ENCODE measurements at places on chromosomes 1 and 21. TPM values are rescaled to one million over a fixed set of nuclear protein-coding genes. Genes with fewer than 3 reads are reported as not detected.

GRCh38 chr1:6603915-6604558, 1.4 kb upstream of the KLHL21 start:
- peak; percentile 48 for DNase-seq

DNA sequence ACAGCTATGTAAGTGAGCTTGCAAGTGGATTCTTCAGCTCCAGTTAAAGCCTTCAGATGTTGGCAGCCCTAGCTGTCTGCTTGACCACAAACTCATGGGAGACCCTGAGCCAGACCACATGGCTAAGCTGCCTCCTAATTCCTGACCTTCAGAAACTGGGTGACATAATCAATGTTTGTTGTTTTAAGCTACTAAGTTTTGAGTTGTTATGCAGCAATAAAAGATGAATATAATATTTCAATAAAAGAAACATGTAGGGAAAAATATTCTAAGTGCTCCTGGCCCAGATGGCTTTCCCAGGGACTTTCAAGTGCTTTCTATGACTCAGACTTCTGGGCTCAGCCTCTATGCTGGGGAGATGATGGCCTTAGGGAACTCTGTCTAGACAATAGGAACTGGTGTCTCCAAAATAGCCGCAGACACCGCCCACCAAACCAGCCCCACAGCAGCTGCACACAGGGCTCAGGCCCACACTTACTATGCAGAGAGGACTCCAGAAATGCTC, 20.3 kb upstream of the AZIN2 start:
- DNase-seq: peak; percentile 27

DNA sequence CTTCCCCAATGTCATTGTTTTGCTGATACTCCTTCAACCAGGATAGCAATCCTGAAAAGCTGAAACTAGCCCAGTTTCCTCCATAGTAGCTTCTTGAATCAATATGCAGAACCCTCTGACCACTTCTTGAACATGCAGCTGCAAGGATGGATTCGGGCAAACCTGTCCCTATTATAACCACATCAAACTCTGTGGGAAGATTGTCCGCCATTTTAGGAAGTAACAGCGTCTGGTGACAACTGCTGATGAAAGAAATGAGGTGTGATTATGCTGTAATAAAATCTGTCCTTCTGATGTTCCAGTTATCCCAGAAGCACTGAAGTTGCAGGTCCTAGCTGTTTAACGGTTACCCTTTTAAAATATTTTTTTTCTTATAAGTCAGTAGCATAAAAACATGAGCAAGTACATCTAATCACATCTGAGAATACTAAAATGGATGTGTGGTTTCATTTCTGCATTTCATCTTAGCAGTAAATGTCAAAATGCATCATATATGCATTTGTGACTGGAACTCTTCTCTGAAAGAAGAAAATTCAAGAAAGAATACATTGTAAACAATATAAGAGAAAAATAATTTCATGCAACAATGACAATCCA, 4.5 kb downstream of the CHML start:
- no peak for DNase-seq

- peak; percentile 38 for DNase-seq
Observed at GRCh38 chr1:239997515-239998311, 94.0 kb upstream of the FMN2 start.

- DNase-seq: peak; percentile 78
Observed at GRCh38 chr1:8712413-8713231, 104.8 kb downstream of the RERE start.

GRCh38 chr21:39220150-39220549, 36.9 kb upstream of the PSMG1 start:
- DNase-seq: no peak

DNA sequence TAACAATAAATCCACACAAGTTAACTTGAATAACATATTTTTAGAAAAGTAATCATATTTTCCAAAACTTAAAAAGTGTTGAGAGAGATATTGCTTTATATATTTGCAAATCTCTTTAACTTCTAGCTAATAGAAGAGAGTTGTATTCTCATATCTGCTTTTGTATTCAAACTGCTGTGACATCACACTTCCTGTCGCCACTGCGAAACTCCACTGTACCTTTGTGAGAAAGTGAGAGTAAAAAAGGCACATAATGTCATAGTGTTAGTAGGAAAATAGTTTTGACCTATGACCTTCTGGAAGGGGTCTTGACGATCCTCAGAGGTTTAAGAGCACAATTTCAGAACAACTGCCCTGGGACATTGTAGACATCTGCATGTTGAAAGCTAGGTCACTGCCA, 21.6 kb downstream of the AK5 start:
- no peak for DNase-seq

Gene SLC5A9
- 133 TPM for polyA plus RNA-seq

- no peak for DNase-seq
Observed at GRCh38 chr1:73673971-73674370, 524.0 kb downstream of the LRRIQ3 start.

DNA sequence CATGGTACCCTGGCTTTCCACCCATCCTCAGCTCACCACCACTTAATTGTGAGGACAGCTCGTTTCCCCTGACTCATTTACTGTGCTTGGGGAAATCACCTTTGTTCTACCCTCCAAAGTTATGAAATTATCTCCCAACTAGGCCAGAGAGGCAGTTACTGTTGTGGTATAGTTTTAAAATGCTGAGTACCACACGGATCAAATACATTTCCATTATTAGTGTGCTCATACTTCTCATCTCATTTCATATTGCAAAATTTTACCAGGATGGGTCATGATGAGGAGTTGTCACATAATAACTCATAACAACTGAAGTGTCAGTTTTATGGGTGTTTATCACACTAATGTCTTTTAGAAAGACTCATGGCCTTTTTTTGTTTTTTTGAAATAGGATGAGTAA, 9.2 kb upstream of the OR2B11 start:
- DNase-seq: no peak

- DNase-seq: no peak
Observed at GRCh38 chr1:211968200-211968834, 67.0 kb downstream of the INTS7 start.

GRCh38 chr21:27068811-27069210, 101.9 kb upstream of the ADAMTS5 start:
- no peak for DNase-seq

DNA sequence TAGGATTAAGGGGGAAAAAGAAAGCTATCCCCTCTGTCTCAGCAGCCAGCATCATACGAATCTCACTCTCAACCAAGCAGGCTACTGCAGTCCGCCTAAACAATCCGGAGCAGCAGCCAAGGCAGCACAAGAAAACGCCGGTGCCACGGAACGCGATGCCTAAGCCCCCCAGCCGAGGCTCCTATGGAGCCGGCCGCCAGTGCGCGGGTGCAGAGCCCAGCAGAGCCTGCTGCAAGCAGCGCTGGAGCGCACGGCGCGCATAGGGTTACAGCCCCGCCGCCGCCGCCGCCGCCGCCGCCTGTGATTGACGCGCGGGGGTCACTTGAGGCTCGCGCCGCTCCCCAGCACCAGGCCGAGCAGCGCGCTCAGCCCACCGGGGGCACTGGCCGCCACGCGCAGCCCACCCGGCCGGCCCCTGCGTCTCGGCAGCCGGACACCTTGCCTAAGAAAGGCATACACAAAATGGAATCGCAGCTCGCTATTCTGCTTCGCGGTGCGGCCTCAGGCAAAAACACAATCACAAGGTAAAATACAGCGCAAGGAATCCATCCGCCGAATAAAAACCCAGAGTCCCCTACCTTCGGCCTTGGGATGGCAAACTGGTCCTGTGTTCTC, 780 bp downstream of the HIVEP3 start:
- DNase-seq: peak; percentile 50

- no peak for DNase-seq
Observed at GRCh38 chr1:232398823-232399222, 231.1 kb downstream of the SIPA1L2 start.

DNA sequence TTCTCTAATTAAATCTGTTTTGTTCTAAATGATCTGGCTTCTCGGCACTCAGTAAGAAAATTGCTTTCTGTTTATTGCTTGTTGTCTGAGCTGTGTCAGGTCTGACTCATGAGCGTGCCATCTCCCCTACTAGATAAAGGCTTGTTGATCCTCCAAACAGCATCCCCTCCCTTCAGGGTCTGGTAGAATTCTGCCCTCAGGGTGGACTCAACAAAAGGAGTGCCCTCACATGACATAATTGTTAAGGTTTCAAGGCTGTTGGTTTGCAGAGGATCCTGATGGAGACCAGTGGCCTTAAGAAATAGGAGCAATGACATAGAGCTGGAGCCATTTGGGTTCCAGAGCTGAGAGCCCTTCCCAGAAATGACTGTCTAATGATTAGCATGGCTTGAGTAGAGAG, 36.0 kb upstream of the ATP2B4 start:
- DNase-seq: no peak

Data from large intestine (tissue), 12 donors.